ENCODE measurements at places on chromosomes 1 and 21.

DNA sequence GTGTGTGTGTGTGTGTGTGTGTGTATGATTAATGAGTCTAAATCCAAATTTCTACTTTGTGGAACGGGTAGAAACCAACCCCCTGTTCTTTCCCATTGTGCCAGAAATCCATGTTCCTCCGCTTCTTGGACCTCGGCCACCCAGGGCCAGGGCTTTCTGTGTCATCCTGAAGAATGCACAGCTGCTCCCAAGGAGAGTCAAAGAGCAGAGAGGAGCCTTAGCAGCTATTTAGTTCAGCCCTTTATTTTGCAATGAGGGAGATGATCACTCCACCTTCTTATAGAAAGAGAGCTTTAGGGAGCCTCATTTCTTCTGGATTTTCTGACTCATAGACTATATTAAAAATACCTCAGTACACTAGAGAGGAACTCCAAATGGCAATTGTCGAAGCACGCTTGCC, 489.3 kb upstream of the VAMP3 start:
- DNase-seq = no peak

- DNase-seq = no peak
These were observed 21.0 kb upstream of the SCAF4 start for GRCh38 chr21:31752967-31753366.

GRCh38 chr1:10778640-10779039, 17.8 kb downstream of the CASZ1 start:
- no peak for DNase-seq

DNA sequence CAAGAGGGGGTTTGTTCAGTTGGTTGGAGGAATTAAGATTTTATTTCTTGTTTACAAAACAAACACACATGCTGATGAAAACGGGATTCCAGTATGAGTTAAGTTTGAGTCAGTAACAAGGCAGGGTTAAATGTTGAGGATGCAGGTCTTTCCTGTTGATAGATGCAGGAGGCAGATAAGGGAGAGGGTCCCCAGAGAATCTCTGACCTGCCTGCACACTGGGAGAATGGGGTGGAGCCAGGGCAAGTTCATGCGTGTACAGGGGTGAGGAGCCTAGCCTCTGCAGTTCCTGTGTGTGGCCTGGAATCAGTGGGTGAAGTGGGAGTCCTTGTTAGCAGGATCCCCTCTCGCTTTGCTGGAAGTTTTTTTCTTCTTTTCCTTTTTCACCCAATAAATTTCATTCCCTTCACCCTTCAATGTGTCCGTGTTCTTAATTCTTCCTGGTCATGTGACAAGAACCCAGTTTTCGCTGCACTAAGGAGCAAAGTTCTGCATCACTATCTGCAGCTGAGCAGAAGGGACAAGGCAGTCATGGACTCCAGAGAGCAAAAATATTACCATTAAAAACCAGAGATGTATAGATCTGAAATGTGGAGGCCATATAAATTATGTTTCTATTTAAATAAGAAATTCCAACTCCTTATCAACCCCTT, 69.9 kb upstream of the MARK1 start:
- DNase-seq = no peak

- no peak for DNase-seq
These were observed 80.9 kb upstream of the AJAP1 start for GRCh38 chr1:4573526-4573925.

GRCh38 chr21:37006486-37007291, at the start of gene RIPPLY3:
RIPPLY3 (plus strand) TSS chr21:37006702; CDS start chr21:37006773, 71 bp downstream.
- no peak for DNase-seq

Measured in activated CD8-positive, alpha-beta memory T cell treated with anti-CD3 and anti-CD28 coated beads for 48 hours (primary cell).